ENCODE measurements at places on chromosomes 7 and 10. TPM values are rescaled to one million over a fixed set of nuclear protein-coding genes. Genes with fewer than 3 reads are reported as not detected.
A peak's percentile ranks its signal among the peaks of the same experiment; 100 is the strongest.

GRCh38 chr10:89332123-89332633 is 4.4 kb downstream of the IFIT3 start:
- no peak for ATAC-seq

- ATAC-seq, result peak; percentile 79
Measured at GRCh38 chr7:19117091-19117869, at the start of gene TWIST1. TSS of gene TWIST1 (minus strand) at chr7:19117636. CDS start at chr7:19117321, 315 bp downstream.

- ATAC-seq, result no peak
Measured at GRCh38 chr7:99386584-99387238, 12.2 kb downstream of the ARPC1B start.

GJD4 gene
- total RNA-seq, result 0.62 TPM

- ATAC-seq, result no peak
Measured at GRCh38 chr10:121121462-121121861, 270.3 kb downstream of the WDR11 start.

DNA sequence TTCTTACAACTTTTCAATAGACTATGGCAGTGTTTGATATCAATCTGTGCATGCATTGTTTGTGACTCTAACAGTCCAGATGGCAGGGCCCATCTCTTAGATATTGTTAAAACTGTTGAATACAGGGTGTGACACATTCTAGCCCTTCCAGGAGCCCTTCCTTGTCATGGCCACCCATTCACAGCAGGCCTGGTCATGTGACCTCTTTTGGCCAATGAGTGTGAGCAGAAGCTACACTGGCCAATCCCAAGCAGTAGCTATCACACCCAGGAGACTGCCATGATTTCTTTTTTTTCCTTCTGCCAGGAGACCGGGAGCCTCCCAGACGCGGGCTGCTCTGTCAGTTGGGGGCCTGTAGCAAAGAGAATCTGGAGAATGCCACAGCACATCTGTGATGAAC is 655.4 kb upstream of the MKI67 start:
- ATAC-seq, result no peak

DNA sequence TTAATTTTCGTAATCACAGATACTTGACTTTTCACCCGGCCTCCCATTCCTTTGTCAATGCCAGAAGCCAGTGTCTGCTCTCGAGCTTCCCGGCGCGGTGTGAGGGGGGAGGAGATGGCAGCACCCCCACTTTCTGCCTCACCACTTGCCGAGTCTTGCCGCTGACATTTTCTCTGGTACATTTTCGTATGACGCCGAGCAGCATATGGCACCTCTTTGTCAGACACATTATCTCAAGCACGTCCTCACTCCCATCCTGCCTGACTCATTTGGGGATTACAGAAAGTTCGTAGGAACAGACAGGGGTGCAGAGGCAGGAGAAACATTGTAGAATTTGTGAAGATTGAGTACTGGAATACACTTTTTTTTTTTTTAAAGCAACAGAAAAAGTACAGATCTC is 60.8 kb upstream of the SORCS3 start:
- ATAC-seq, result no peak

DNA sequence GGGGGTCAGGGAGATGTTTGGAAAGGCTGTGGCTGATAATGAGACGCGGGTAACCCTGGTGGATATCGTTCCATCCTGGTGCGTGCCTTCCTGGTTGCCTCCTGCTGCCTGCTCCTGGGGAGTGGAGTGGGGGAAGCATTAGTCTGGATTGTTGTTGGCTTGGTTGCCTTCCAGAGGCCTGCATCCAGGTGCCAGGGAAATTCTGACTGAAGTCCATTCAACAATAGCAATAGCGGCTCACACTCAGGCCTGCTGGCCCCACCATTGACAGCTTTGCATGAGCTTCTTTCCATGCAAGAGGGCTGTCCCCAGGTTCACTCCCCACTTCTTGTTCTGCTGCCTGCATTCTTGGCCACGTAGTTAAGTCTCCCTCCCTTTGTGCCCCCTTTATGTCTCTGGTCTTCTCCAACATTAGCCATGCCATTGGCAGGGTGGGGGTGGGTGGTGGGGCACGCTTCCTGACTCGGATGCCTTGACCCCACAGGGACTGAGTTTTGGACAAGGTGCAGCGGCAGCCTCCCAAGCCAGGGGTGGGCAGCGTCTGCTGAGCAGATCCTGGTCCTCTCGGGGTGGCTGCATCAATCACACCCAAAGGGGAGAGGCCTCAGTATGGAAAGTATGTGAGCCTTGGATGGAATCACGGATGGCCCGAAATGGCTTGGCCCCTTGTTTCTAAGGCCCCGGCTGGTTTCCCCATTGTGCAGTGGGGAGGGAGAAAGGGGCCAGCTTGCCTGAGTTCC is 150.2 kb downstream of the GRK5 start:
- no peak for ATAC-seq

DNA sequence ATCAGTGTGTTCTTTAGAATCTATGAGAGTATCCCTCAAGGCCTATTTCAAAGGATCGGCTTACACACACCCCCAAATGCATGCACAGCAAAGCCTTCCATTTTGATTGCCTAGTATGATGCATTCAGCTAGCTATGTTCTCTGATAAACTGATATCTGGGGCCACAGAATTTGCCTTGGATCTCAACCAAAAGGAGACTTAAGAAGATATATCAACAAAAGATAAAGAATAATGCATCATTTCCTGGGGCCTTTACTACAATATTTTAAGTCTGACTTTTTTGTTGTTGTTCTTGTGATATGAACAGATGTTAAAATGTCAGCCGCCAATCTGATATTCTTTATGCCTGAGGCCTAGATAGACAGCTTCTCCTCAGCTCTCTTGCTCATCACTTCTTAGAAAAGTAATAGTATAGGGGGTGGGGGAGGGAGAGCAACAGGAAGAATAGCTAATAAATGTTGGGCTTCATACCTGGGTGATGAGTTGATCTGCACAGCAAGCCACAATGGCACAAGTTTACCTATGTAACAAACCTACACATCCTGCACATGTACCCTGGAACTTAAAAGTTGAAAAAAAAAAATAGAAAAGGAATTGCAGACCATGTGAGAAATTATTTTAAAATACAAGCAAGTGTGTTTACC is 792.9 kb upstream of the GHITM start:
- ATAC-seq, result no peak

DNA sequence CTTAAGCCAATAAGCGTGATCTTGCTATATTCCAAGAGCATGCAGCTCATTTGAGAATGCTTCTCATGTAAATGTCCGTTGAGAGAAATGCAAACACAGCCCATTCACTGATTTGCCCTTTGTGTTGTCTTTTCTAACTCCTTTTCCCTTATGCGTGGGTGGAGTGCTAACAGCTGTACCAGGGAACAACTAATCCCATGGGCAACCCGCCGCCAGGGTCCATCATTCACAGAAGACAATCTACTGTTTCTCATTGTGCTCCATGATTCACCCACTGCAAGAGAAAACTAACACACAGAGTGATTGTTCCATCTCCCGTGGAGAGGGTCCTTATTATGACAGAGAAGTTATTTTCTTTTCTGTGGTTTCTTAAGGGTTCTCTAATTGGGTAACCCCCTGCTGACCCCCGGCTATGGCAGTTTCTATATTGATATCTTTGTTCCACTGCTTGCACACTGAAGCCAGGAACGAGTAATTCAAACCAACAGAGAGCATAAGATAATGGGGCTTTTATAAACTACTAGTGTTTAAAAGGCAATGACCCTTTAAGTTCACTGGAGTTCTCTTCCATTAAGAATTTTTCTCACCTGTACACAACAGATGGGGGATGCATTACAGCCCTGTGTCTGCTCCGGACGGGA is 298.7 kb downstream of the BAMBI start:
- ATAC-seq, result peak; percentile 95

ANKRD30A gene
- 0.18 TPM for total RNA-seq

DNA sequence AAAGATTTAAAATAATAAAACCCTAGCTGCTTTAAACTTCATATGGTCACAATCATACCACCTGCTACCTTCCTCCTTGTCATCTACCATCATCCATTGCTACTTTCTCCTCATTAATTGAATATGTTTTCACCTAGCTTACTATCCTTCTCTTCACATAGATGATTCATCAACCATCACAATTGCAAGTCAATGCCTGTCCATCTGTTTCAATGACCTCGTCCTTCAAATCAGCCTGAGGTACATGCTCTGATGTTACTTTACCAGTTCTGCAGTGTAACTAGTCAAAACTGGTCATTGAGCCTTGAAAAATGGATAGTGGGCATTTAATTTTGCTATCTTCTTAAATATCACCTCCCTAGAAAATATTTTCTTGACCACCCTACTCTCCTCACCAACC is 164.7 kb downstream of the SEMA3E start:
- ATAC-seq, result no peak

WIPF3 gene
- 1.4 TPM for total RNA-seq

- ATAC-seq, result peak; percentile 93
Measured at GRCh38 chr10:21687266-21688008, 153.4 kb downstream of the MLLT10 start.

- ATAC-seq, result no peak
Measured at GRCh38 chr10:66552331-66552730, 373.5 kb upstream of the LRRTM3 start.

DNA sequence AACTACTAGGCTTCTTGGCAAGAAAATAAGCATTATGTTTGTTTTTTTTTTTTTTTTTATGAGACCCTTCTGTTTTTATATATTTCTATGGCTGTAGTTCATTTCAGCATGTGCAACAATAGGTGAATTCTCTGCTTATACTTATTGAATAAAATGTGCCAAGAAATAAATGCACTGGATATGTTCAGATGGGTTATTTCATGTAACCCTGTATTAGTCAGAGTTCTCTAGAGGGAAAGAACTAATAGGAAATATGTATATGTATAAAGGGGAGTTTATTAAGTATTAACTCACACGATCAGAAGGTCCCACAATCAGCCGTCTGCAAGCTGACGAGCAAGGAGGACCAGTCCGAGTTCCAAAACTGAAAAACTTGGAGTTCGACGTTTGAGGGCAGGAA is 292.8 kb downstream of the CSTF2T start:
- ATAC-seq, result no peak

- no peak for ATAC-seq
Measured at GRCh38 chr10:49055221-49055849, 60.0 kb downstream of the VSTM4 start.

ZSCAN21 gene
- 14.9 TPM for total RNA-seq

OR2A12 gene
- 0.09 TPM for total RNA-seq

AGR2 gene
- total RNA-seq, result 1.2 TPM
